Cortex of kidney (tissue), 1 donor: ENCODE measurements at places on chromosomes 11 and 22.

- no peak for DNase-seq
These were observed 11.3 kb upstream of the MS4A7 start for GRCh38 chr11:60367009-60367408.

DNA sequence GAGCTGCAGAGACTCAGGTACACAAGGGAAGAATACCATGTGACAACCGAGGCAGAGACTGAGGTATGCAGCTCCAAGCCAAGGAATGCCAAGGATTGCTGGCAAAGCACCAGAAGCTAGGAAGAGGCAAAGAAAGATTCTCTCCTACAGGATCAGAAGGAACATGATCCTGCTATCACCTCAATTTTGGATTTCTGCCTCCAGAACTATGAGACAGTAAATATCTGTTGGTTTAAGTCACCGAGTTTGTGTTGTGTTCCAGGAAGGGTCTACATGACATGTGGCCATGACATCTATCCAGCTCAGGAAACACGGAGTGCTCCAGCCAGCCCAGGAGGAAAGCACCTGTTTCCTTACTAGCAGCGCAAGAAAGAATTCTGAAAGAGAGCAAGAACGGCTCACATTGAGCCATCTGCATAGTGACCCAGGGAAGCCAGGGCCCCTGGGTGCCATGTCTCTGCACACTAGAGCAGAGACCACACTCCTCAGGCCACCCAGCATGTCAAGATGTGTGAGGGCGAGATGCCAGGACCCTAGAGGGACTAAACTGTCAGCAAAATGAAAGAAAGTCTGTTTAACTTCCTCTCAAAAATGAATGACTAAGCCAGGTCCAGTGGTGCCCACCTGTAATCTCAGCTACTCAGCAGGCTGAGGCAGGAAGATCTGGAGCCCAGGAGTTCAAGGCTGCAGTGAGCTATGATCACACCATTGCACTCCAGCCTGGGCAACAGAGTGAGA lies 35.6 kb upstream of the GALNT18 start:
- no peak for DNase-seq

GRCh38 chr11:74735365-74735928 lies 4.2 kb upstream of the CHRDL2 start:
- DNase-seq = no peak

DNA sequence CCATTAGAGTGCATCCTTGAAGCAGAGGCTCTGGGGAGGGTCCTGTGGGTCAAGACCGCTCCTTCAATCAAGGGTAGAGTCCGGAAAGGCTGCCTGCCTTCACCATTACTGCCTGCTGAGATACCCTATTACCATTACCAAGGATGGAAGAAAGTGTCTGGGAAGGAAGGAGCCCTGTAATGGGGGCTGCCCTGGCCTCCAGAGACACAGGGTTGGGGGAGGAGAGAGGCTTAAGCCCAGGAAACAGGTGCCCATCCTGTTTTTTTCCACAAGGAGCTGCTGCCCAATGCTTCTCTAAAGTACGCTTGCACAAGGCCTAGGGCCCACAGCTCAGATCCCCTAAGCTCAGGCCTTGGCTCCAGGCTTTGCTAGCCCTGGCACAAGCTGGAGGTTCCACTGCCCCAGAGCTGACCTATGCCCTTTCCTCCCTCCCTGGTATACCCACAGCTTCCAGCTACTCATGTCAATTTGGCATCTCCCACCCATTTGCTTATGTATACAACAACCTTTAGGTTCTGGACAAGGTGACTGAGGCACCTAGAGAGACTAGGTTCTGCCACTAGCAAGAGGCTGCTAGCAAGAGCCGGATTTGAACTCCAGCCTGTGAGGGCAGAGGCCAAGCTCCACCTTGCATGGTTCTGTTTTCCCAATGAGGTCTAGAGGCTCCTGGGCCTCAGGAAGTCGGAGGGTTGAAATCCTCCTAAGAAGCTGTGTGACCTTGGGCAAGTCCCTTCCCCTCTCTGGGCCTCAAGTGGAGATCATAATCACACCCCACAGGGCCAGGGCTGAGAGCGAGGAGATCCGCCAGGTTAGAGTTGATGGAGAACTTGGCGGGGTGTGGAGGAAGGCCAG lies 1.5 kb upstream of the PLCB3 start:
- no peak for DNase-seq

- no peak for DNase-seq
These were observed 24.7 kb downstream of the GNAZ start for GRCh38 chr22:23094695-23095681.

GRCh38 chr11:69667619-69668604 lies 7.2 kb downstream of the LTO1 start:
- DNase-seq = no peak

- DNase-seq = no peak
These were observed 32.7 kb downstream of the THOC5 start for GRCh38 chr22:29520851-29521250.

DNA sequence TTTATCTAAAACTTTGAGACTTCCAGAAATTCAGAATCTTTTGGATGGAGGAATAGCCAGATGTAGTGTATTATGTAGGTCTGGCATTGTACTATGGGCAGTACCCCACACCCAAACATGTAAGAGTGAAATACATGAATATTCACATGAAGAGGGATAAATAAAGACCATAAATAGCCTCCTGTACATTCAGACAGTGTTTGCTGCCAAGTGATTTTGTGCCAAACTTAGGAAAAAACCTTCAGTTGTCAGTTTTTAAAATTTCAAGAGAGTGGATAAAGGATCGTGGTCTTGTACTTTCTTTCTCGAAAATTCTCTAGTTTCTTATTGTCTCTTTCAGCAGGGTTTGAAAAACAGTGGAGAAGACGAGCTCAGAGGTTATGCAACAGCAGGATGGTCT lies 150.3 kb upstream of the LARGE1 start:
- DNase-seq = no peak

GRCh38 chr11:31240340-31240904 lies 129.1 kb downstream of the DCDC1 start:
- no peak for DNase-seq
